ENCODE measurements at places on chromosomes 6 and 20.

- no peak for DNase-seq
Observed at GRCh38 chr20:13336308-13337089, 115.4 kb downstream of the ISM1 start.

DNA sequence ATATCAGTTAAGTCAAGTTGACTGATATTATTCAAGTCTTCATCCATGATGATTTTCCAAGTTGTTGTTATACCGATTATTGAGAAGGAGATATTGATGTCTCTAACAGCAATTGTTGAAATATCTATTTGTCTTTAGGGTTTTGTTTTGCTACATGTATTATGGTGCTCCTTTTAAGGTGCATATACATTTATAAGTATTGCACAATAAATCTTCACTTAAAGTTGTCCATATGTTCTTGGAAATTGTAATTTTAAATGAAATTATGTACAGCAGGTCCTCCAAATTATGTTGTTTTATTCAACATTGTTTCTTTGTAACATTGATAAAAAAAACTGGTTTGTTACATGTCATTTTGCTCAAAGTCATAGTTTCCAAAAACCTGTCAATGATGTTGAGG, 650.7 kb upstream of the CITED2 start:
- DNase-seq = no peak

GRCh38 chr6:112128208-112128607, 40.8 kb downstream of the FAM229B start:
- DNase-seq = no peak

- DNase-seq = no peak
Observed at GRCh38 chr20:53517146-53517545, 76.5 kb downstream of the ZNF217 start.

- no peak for DNase-seq
Observed at GRCh38 chr6:70371454-70372105, 41.7 kb upstream of the FAM135A start.
